Stimulated activated CD4-positive, alpha-beta T cell treated with anti-CD3 and anti-CD28 coated beads, Interleukin-15, amount 100 ng/mL, for 1 hour (primary cell): ENCODE measurements at places on chromosomes 13 and 19.

GRCh38 chr13:95137096-95137495 lies 164.2 kb downstream of the ABCC4 start:
- no peak for DNase-seq

DNA sequence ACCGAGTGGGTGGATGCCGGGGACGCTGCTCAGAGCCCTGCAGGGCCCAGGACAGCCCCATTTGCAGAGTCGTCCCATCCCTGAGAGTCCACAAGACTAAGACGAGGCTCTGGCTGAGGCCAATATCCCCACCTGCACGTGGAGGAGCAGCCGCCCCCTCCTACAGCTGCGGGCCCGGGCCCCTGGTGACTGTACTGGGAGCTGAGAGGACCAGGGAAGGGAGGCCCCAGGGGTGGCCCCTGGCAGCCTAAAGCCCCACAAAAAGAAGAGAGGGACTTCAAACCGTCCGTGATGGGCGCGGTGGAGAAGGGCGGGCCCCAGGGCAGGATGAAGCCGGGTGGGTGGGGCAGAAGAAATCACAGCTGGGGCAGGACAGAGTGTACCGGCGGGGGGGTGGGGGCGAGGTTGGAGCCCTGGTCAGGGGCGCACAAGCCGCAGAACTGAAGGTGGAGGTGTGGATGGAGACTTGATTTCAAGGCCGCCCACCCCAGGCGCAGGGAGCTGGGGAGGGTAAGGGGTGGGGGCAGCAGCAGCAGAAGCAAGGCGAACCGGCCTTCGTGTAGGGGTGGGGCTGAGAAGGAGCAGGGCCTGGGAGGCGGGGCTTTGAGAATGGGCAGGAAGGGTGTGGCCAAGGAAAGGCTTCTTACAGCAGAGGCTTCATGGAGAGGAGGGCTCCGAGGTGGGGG lies 12.9 kb downstream of the CFD start:
- DNase-seq = peak; percentile 73

- DNase-seq = no peak
Observed at GRCh38 chr19:11495885-11496284, 9.8 kb downstream of the ZNF653 start.

GRCh38 chr19:23285948-23286347 lies 35.8 kb upstream of the ZNF724 start:
- DNase-seq = no peak

- no peak for DNase-seq
Observed at GRCh38 chr19:44598880-44599279, 14.5 kb upstream of the IGSF23 start.

DNA sequence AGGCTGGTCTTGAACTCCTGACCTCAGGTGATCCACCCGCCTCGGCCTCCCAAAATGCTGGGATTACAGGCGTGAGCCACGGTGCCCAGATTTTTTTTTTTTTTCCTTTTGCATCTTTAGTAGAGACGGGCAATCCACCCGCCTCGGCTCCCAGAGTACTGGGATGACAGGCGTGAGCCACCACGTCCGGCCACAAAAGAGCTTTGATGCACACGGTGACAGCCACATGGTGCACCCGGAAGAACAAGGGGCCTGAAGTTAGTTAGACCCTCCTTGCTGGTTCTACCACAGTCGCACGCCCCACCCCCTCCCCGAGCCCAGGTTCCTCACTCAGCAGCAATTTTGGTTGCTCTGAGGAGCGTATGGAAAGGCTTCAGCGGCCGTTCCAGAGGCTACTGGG lies 54.2 kb upstream of the USE1 start:
- DNase-seq = no peak

DNA sequence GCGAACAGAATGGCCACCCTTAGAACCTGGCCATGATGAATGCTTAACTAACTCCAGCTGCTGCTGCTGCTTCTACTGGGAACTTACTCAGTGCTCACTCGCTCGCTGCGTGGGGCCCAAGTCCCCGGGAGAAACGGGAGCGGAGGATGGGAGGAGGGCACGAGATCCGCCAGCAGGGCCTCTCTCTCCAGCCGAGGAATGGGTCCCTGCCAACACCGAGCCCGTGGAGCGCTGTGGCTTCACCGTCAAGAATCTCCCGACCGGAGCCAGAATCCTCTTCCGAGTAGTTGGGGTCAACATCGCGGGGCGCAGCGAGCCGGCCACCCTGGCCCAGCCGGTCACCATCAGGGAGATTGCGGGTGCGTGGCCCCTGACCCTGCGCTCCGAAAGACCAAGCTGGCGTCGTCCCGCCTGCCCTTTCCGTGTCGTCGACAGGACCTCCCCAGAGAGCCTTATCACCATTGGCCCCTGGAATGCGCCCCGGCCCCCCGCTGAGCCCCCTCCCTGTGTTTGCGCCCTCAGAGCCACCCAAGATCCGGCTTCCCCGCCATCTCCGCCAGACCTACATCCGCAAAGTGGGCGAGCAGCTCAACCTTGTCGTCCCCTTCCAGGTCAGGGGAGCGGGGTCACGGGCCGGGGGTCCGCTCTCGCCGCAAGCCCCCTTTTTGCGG lies 17.8 kb upstream of the EMC10 start:
- DNase-seq = no peak

DNA sequence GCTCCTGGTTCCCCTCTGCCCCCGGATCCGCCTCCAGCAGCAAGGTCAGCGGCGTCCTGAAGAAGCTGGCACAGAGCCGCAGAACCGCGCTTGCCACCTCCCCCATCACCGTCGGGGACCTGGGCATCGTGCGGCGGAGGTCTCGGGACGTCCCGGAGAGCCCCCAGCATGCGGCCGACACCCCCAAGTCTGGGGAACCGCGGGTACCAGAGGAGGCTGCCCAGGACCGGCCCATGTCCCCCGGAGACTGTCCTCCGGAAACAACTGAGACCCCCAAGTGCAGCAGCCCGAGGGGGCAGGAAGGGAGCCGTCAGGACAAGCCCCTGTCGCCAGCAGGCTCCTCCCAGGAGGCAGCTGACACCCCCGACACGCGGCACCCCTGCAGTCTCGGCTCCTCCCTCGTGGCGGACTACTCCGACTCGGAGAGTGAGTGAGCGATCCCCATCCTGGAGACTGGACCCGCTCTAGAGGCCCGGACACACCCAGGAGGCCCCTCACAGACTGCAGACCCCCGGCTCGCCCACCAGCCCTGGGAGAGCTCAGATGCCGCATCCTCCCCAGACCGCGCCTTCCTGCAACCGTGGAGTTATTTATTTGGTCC lies 1.6 kb upstream of the MRI1 start:
- no peak for DNase-seq

DNA sequence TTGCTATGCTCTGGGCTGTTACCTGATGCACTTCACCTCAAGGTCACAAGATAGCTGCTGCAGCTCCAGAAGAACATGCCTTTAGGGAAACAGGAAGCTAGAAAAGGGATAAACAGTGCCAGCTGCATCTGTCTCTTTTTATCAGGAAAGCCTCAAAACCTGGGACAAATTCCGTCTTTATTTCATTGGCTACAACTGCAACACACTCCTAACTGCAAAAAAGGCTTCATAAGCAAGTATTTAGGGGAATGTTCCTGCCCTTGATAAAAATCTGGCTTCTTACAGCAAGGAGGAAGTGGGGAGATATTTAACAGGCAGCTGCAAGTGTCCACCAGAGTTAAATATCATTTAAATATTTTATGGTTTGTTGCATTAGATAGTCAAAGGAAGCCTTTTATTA lies 34.2 kb upstream of the SERTM1 start:
- DNase-seq = no peak

DNA sequence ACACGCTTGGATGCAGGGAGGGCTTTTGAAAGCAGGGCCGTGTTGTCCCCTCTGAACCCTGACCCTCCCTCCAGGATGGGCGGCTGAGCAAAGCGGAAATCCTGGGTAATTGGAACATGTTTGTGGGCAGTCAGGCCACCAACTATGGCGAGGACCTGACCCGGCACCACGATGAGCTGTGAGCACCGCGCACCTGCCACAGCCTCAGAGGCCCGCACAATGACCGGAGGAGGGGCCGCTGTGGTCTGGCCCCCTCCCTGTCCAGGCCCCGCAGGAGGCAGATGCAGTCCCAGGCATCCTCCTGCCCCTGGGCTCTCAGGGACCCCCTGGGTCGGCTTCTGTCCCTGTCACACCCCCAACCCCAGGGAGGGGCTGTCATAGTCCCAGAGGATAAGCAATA lies 15.2 kb downstream of the RCN3 start:
- DNase-seq = no peak
